ENCODE measurements at places on chromosomes 2 and 18.

GRCh38 chr2:166230024-166230723, 102.4 kb upstream of the SCN1A start:
- no peak for DNase-seq

DNA sequence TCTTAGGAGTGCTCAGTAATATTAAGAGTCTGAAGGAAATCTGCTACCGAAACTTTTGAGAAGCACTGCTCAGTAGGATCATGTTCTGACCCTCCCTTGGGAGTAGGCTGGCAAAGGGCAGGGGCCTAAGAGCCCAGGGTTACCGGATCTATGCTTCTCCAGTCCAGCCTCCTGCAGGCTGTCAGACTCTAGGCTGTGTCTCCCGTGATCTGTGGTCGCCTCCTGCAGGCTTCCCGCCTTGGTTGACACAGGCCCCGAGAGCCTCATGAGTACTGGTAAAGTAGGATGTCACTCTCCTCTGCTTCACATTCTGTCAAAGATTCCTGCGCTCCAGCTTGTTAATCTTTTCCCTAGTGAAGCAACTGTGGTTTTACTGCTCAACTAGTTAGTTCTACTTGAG, 647.8 kb upstream of the RAB6C start:
- no peak for DNase-seq

DNA sequence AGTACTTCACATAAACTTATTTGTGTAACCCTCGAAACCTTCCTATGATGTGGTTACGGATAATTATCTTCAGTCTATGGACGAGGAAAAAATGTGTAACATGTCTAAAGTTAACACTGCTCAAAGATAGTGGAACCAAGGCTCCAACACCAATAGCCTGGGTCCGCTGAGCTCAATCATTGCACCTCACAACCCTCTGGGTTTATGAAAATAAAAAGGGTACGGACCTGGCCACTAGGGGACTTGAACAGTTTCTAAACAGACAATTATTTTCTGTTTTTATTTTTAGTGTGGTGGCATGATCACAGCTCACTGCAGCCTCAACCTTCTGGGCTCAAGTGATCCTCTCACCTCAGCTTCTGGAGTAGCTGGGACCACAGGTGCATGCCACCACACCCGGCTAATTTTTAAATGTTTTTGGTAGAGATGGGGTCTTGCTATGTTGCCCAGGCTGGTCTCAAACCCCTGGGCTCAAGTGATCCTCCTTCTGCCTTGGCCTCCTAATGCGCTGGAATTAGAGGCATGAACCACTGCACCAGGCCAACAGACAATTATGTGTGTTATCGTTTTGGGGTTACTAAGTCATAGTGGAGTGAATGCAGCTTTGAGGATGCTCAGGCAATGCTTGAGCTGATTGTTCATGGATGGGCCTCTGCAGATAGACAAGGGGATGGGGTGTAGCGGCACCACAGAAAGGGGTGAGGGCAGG, 10.1 kb downstream of the CASP8 start:
- DNase-seq = no peak

GRCh38 chr2:28647682-28648081, 103.9 kb upstream of the PPP1CB start:
- DNase-seq = no peak

DNA sequence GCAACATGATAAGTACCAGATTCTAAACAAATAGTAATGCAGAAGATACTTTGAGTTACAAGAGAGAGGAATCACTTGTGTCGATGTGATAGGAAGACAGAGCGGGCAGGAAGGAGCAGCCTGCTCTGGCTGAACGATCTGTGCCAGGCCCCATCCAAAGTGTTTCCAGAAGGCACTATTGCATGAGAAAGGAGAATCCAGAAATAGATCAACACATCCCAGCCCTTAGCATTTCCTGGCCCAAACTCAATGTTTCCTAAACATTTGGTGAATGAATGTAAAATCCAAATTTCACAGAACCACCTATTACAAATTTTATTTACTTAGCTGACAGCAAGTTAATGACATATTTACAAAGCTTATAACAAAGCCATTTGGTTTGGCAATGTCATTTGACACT, 257.2 kb downstream of the TXNL1 start:
- no peak for DNase-seq

GRCh38 chr2:199992296-199992695, 36.9 kb downstream of the MAIP1 start:
- DNase-seq = no peak

DNA sequence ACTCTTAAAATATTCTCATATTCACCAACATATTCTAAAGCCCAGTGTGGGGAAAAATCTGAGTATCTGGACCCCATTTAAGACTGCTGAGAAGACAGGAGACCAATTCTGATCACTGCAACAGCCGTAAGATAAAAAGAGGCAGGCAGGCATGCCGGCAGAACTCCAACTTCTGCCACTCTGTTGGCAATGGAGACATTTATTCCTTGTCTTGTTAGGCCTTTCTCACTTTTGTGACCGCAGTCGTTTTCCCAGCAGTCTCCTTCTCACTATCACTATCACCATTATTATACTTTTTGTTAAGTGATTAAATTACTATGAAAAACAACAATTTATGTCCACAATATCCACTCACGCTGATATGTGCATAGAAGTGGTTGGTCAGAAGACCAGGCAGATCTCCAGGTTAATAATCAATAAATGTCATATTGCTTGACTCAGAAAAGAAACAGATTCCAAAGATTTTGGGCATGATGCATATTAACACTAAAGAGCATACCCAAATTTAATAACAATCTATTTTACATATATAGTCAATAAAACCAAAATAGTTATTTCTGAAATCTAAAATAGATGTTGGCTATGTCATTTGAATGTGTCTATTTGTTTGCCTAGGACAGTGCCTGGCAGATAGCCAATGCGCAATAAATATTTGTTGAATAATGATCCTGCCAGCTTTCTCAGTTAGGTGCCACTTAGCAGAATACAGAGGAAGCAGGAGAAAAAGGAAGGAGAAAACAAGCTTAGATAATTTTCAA, 38.2 kb downstream of the SESTD1 start:
- no peak for DNase-seq

- DNase-seq = no peak
Observed at GRCh38 chr2:100720445-100720844, 99.5 kb upstream of the NPAS2 start.

- no peak for DNase-seq
Observed at GRCh38 chr2:163255086-163255485, 416.5 kb upstream of the KCNH7 start.

DNA sequence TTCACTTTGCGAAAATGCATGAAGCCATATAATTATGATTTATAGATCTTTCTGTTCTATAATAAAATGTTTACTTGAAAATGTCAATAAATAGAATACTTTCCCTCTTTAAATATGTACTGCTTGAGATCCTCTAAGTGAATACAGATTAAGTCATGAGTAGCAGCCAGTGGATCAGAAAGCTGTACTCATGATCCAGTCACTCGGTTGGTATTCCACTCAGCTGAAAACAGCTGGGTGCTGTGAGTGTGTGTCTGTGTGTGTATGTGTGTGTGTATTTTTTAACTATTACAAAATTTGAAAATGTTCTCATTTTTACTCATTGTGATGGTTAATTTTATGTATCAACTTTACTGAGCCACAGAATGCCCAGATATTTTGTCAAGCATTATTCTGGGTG, 141.6 kb upstream of the CYP26B1 start:
- DNase-seq = no peak

- DNase-seq = no peak
Observed at GRCh38 chr2:126635281-126635680, 20.7 kb upstream of the GYPC start.

DNA sequence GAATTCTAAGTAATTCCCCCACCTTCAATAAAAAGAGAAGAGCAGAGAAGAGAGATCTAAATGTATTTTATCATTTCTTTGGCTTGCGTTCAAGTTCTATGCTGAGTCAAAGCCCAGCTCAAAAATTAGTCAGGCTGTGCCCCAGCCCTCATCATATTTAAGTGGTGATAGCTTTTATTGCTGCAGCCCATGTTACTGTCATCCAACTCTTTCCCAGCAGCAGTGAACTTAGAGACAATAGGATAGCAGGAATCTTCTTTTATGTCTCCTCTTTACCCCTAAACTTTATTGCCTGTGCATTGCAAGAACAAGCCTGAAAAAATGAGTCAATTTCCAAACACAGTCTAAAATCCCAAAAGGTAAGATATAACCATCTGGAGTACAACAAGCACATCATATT, 1599.3 kb upstream of the PIK3C3 start:
- DNase-seq = no peak

- no peak for DNase-seq
Observed at GRCh38 chr2:37631292-37631691, 40.1 kb downstream of the CDC42EP3 start.

GRCh38 chr2:62540408-62541168, 34.6 kb upstream of the TMEM17 start:
- DNase-seq = no peak

- DNase-seq = no peak
Observed at GRCh38 chr2:172937884-172938712, 137.5 kb upstream of the MAP3K20 start.

- no peak for DNase-seq
Observed at GRCh38 chr2:106833256-106833655, 52.7 kb downstream of the ST6GAL2 start.

GRCh38 chr18:50057009-50057408, 137.9 kb downstream of the MYO5B start:
- DNase-seq = no peak

DNA sequence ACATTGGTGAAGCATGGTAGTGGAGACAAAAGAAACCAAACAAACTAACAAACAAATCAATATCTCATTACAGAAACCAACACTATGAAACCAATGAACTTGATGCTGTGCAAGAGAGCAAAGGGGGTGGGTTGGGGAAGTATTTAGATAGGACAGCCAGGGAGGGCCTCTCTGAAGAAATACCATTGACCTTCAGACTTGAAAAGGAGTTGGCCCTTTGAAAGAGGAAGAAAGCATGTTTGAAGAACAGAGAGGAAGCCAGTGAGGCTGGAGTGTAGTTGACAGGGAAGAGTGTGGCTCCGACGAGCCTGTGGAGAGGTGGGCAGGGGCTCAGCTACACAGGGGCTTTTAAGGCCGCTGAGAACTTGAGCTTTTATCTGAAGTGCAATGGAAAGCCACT, 151.0 kb upstream of the GATA6 start:
- no peak for DNase-seq

- DNase-seq = no peak
Observed at GRCh38 chr18:23724681-23725080, 35.4 kb downstream of the LAMA3 start.

DNA sequence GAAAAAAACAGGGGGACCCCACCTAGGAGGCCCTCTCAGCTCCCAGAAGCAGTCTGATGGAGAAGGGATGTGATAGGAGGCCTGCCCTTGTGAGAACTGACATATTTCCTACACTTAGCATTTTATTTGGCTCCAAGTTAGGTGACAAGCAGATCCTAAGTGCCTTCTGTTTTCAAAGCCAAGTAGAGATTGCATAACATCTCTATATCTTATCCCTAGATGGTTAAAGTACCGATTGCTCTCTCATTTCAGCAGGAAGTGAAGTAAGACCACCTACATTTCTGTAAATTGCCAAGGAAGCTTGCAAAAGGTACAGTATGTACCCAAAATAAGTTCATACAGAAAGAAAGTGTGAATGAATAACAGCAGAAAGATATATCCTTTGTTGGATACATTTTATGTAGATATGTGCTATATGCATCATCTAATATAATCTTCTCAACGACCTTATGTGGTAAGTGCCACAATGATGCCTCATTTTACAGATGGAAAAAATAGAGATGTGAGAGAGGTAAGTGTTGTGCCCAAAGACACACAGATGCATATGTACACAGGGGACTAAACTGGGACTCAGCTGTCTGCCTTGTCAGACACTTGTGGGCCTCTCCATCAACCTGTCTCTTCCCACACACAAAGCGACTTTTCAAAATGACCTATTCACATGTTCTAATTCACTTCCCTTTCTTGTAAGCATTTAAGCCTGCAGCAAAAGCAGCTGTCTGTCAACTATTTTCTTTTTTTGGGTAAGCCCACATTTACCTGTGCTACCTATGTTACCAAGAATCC, 38.9 kb downstream of the DHRS9 start:
- DNase-seq = no peak

DNA sequence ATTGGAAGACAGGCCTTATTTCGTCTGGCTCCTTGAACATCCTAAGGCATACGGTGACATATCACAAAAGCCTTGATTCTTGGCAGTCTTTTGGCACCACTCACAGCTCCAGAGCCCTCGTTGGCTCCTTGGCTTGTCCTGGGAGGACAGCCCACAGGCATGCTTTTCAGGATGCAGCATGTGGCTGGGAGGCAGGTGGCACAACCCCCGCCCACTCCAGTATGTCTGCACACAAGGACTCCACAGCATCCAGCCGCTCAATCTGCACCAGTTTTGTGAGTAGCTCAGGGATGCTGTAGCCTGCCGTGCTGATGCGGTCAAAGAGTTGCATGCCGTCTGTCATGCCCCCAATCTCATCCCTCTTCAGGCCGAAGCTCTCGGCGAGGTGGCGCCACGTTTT, 92.3 kb downstream of the EDAR start:
- DNase-seq = no peak

DNA sequence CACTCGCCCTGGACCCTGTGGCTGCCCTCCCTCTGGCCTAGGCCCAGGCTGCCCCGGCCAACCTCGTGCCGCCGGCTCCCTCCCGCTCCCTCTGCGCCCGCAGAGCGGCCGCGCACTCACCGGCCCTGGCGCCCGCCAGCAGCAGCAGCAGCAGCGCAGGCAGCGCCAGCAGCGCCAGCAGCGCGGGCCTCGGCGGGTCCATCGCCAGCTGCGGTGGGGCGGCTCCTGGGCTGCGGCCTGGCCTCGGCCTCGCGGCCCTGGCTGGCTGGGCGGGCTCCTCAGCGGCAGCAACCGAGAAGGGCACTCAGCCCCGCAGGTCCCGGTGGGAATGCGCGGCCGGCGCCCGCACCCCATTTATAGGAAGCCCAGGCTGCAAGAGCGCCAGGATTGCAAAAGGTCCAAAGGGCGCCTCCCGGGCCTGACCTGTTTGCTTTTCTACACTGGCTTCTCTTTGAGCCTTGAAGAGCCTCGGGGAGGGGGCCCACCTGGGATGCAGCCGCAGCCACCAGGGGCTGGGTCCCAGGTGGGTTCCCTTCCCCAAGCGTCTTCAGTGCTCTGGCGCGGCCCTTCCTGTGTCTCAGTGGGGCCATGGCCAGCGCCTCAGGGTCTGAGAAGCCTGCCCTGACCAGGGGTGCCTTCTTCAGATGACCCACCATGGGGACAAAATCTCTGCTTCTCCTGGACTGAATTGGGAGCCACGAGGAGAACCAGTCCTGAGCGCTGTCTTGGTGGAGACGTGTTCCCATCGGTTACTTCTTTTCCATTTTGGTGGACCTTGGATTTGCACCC, at the start of gene APOB:
APOB (minus strand) TSS at position 330 of the 789 bp plus-strand sequence; CDS start at position 202, 128 bp downstream.
- DNase-seq = peak; percentile 72

- DNase-seq = no peak
Observed at GRCh38 chr2:217372794-217373193, 512.9 kb upstream of the TNP1 start.

DNA sequence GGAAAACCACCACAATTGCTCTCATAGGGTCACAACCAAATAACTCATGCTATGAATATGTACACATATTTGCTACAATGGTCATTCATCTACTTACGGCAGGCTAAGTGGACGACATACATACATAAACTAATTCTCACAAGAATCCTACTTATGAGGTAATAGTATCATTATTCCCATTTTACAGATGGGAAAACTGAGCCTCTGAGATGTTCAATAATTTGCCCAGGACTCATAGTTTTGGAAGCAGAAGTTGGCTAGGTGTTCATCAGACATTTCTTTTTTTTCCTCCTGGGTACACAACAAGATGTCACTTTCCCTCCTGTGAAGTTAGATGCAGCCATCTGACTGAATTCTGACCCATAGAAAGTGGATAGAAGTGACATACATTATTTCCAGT, 89.0 kb upstream of the PKDCC start:
- DNase-seq = no peak
